SJCRH30 (cell line): ENCODE measurements at places on chromosomes 11 and 22. TPM values are rescaled to one million over a fixed set of nuclear protein-coding genes. Genes with fewer than 3 reads are reported as not detected.

GRCh38 chr11:92828556-92828955 is 140.9 kb upstream of the MTNR1B start:
- no peak for DNase-seq

- DNase-seq, result peak; percentile 98
Measured at GRCh38 chr22:49956418-49956770, 4.2 kb upstream of the PIM3 start.

DNA sequence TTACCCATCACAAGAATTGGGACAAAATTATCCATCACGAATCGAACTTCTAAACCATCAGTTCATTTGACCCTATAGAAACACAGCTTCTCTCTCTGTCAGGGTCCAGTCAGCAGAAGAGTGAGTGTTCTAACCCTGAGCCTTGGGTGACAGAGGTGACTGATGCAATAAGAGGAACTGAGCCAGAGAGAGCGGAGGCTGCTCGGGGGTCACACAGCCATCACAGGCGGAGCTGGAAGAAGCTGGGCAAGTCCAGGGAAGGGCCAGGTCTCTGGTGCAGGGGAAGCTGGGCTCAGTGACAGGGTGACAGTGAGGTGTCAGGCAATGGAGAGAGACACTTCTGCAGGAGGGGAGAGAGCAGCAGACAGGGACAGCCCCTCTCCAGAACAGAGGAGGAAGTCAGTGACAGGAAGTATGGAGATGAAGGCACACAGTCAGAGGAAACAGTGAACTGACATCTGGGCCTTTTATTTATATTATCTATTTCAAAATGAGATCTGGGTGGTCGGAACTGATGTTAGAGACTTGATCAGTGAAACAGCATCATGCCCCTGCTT is 184.0 kb upstream of the TBCEL start:
- no peak for DNase-seq

Gene C11orf86
- total RNA-seq, result not detected in 2 replicates
